ENCODE measurements at places on chromosomes 2 and 18.
A peak's percentile ranks its signal among the peaks of the same experiment; 100 is the strongest.

DNA sequence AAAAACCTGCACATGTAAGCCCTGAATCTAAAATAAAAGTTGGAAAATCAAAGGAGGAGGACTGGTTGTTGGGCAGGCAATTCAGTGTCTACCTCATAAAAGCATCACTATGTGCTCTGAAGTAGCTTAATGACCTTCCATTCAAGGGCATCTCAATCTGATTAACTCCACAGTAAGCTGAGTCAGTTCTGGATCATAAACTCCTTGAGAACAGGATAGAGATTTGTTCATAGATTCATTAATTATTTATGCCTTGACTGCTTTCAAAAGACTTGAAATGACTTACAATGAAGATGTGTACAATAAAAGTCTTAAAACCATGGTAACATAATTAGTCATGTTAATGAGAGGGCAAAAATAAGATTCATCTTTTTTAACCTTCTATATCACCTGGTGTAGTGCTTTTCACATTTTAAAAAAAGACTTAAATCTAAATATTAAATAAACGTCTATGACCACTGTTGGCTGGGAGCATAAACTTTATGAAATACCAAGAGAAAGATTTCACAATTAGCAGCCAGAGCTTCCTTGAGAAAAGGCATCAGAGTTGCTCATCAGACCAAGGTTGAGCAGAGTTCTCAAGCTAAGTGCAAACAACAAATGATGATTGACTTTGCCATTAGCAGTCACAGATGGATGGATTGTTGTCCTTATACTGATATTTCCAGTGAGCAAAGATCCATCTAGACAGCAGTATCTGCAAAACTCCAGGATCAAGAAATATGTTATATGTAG lies 237.3 kb upstream of the THUMPD2 start:
- no peak for DNase-seq

DNA sequence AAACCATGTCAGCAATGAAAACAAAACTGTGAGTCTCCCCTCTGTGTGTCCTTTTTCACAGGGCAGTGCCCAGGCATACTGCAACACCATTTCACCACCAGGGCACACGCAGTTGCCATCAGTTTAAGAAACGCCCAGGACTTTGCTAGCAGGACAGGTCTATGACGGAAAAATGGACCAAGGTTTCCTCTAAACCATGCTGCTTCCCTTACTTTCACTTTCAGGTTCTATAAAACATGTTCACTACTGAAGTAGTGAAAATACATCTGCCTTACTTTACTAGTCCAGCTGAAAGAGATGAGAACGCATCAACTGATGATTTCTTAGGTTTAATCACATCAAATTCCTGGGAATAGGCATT lies 110.5 kb downstream of the TCF4 start:
- DNase-seq, result peak; percentile 83

DNA sequence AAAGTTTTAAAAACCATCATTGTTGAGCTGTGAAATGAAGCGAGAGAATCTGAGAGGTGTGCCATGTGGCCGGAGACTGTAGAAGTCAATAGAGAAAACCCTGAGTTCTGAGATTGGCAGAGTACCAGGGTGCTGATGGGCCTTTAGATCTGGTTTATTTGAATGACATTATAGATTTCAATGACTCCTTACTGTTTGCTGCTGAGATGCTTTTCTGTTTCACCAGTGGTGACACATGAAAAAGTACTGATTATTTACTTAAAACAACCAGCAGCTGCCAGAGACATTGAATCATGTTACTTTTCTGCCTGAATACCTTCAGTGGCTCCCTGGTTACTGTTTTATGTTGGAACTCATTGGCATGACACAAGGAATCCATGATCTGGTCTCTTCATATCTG lies 602.7 kb upstream of the ZNF804A start:
- DNase-seq, result no peak

DNA sequence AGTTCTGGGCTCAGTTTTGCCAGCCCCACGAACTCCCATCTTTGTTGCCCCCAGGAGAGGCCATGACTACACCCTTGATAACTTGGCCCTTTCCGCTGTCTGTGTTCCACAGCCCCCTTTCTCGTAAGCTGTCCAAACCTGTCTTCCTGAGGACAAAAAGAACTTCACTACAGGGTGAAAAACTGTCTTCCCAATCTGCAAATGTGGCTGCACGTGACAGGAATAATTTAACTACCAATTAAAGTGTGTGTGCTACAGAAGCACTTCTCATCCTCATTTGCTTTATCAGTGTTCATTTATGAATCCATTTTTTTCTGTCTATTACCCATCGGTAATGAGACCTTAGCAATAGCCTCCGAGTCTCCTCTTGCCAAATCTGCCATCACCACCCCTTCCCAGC lies 9.1 kb upstream of the ALPK2 start:
- DNase-seq, result no peak

- DNase-seq, result no peak
Measured at GRCh38 chr2:72006188-72006736, 141.4 kb downstream of the CYP26B1 start.

DNA sequence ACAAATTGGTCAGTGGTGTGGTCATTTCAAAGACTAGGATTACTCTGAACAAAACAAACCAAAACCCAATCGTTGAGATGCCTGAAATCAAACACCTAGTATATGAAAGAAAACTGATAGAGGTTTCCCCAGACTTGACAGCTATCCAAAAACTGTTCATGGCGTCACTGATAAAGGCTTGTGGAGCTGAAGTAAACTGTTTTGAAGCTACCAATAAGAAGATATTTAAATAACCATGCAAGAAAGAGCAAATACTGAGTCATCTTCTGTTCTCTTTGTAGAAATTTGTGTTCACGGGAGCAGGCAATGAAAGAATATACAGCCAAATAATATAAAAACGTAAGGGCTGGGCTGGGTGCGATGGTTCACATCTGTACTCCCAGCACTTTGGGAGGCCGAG lies 7.5 kb upstream of the COLEC11 start:
- no peak for DNase-seq

DNA sequence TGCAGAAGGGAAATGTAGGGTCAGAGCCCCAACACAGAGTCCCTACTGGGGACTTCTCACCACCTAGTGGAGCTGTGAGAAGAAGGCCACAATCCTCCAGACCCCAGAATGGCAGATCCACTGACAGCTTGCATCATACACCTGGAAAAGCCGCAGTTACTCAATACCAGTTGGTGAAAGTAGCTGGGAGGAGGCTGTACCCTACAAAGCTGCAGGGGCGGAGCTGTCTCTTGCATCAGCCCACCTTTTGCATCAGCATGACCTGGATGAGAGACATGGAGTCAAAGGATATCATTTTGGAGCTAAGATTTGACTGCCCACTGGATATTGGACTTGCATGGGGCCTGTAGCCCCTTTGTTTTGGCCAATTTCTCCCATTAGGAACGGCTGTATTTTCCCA lies 237.3 kb downstream of the CALCRL start:
- no peak for DNase-seq

- DNase-seq, result no peak
Measured at GRCh38 chr2:9480157-9480556, 5.8 kb downstream of the IAH1 start.

DNA sequence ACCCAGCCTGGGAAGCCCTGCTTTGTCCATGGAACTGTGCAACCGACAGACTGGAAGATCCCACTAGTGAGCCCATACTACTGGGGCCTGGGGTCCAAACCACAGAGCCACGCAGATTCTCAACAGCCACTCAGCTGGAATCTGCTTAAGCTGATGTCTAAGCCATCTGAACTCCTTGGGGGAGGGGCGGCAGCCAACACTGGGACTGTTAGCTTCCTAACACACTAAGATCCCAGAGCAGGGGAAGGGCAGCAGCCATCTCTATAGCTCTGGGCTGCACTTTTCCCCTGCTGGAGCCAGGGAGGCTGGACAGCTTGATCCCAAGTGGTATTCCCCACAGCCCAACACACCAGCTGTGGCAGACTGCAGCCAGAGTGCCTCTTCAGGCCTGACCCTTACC lies 118.3 kb downstream of the RPRM start:
- no peak for DNase-seq

DNA sequence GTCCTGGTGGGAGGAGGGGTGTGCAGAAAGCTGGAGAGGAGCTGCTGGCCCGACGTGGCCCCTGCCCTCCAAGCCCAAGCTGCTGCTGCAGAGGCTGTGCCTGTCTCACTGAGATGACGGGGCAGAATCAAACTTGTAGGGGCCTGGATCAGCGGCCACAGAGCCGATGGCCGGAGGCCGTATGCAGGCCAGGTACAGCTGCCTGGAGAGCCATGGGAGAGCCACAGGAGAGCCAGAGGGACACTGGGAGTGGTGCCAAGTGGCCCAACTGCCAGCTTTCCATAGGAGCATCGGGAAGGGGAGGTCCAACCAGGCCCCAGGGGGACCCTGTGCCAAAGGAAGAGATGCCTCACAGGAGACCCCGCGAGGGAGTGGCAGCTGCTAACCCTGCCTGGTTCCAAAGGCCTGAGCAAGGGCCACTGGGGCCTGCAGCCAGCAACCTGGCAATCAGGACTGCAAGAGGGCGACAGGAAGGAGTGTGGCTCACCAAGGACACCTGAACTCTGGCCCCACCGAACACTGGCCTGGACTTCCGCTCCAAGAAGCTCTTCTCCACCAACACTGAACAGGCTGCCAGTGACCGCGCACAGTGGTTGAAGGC lies 70.7 kb downstream of the HDAC4 start:
- no peak for DNase-seq

DNA sequence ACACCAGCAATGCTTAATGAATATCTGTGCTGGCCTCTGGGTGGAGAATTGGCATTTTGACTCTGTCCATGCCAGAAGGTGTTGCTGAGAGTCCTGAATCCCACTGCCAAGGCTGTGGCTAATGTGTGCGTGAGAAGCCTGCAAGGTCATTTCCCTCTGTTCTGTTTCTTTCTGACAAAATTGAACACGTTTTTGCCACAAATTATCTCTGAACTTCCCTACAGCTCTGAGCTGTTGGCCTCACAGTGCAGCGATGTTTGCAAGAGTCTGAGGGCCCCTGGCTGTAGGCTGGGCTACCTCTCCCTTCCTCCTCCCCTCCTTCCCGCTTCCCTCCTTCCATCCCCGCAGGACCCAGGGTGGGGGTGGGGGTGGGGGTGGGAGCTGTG lies 154.1 kb upstream of the HS6ST1 start:
- no peak for DNase-seq

GRCh38 chr2:111670776-111671175 lies 213.2 kb downstream of the ANAPC1 start:
- peak; percentile 51 for DNase-seq

- no peak for DNase-seq
Measured at GRCh38 chr2:195319548-195320412, 337.2 kb upstream of the SLC39A10 start.

DNA sequence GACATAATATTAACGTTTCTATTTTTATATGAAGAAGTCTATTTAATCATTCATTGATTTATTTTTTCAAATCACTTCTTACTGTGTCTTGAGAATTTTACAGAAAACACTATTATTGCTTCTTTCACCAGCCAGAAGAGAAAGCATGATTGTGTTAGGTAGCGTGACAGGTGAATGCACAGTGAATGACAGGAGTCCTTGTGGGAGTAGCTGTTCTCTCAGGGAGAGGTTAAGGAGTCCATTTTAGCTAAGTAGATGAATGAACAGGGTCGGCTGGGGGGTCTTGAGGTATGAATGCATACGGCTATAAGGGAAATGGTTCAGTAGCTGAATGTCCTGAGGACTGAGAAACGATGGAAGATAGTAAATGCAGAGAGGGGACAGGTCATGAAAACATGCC lies 56.2 kb downstream of the CTNNA2 start:
- DNase-seq, result no peak

DNA sequence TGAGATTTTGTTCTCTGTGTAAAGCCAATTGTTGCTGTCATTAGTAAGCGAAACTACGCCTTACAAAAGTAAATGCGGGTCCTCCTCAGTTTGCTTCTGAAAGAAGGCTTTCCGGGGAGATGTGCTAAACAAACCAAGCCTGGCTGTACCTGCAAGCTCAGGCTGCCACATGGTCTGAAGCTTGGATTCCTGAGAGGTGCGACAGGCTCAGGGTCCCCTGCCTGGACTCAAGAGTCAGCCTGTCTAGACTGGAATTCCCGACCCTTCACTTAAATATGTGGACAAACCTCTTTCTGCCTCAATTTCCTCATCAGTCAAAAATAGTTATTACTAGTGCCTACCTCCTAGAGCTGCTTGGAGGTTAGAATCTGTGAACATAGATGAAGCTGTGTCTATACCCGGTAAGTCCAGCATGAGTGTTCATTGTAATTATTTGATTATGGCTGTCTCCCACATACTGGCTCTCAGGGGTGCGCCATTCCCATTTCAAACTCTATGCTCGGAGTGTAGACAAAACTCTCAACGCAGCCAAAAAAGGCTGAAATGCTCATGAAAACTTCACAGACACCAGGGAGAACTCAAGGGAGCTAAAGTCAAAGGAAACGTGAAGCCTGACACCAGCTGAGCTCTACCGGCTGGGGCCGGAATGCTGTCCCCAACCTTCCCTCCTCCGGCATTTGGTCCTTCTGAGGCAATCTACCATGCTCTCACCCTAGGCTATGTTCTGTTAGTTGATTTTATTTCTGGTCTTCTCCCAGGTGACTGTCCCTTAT lies 31.4 kb downstream of the SOWAHC start:
- DNase-seq, result no peak

DNA sequence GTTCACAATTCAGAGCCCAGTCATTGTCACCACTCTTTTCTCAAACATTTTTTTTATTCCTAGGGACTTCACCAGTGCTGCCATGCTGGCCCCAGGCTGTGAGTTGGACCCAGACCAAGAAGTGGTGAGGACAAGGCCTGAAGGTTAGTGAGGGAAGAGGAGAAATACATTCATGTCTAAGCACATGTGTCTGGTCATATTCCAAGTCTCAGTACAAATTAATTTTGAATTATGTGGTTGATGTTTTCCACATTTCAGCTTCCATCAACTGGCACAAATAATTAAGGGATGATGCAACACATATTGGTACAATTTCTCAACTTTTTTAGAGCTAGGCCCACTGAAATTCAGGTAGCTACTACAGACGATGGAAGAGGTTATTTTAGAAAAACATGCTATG lies 106.6 kb upstream of the UPP2 start:
- DNase-seq, result no peak

DNA sequence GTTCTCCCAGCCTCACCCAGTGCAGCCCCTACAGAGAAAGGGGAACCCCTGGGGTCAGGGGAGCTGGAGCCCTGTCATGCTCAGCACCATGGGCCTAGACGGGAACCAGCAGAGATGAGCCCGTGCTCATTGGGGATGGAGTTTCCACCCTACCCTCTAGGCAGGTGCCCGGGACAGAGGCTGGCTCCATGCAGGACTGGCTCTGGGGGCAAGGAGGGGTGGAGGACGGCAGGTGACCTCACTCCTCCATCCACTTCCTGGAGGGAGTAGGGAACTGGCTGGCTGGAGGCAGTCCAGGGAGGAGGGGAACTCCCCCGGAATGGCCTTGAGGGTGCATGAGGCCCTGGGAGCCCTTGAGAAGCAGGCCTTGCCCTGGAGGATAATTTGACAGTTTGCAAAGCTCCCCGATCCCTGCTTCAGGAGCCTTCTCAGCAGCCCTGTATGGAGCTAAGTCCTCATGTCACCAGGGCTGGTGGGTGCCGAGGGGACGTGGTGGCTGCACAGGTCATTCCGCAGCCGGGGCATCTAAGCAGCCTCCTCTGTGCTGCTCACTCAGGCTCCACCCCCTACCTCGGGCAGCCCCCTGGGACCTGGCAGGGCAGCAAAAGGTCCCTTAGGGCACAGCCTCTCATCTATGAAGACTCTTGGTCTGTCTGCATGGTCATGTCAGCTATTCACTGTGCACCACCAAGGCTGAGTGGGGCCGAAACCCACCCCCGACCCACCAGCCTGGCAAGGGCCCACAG lies 2.1 kb downstream of the NEURL3 start:
- DNase-seq, result no peak

- DNase-seq, result no peak
Measured at GRCh38 chr2:233261819-233262555, 10.5 kb downstream of the ATG16L1 start.
